ENCODE measurements at places on chromosomes 16 and 17. TPM values are rescaled to one million over a fixed set of nuclear protein-coding genes. Genes with fewer than 3 reads are reported as not detected.

Gene KRT23
- not detected for total RNA-seq

Gene PIP4K2B
- total RNA-seq, result 48.5 TPM

Gene DRC3
- total RNA-seq, result 5.0 TPM

Gene GPR142
- total RNA-seq, result not detected

Gene CSHL1
- not detected for total RNA-seq

Gene DHRS7C
- total RNA-seq, result not detected

Gene EME1
- 21.7 TPM for total RNA-seq

Gene TNFRSF17
- total RNA-seq, result not detected

Gene TMEM235
- not detected for total RNA-seq

Gene HOXB3
- total RNA-seq, result 4.5 TPM

DNA sequence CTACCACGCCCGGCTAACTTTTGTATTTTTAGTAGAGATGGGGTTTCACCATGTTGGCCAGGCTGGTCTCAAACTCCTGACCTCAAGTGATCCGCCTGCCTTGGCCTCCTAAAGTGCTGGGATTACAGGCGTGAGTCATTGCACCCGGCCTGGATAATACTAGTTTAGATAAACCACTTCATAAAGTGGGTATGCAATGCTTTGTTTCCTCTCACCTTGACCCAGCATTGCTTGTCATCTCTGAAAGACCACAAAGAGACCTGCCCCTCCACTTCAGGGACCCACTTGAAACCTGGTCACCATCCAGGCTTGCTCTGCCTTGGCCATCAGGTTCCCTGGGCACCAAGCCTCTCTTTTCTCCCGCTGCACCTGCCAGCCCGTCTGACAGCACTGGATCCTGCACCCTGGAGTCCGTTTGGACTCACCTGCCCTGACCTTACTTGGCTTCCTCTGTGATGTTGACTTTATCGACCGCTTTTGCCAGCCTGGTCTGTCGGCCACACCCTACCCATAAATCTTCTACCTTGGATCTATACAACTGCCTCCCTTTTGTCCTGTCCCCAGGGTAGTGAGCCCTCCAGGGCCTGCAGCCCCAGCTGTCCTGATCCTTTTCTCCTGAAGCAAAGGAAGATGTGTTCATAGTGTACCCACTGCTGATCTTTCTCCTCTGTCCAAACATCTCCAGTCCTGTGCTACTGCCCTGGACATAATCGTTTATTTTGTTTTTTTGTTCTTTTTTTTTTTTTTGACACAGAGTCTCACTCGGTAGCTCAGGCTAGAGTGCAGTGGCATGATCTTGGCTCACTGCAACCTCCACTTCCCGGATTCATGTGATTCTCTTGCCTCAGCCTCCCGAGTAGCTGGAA, 12.7 kb upstream of the ZG16 start:
- peak; percentile 5 for DNase-seq

- DNase-seq, result no peak
Measured at GRCh38 chr16:46721885-46722284, 26.3 kb downstream of the MYLK3 start.

DNA sequence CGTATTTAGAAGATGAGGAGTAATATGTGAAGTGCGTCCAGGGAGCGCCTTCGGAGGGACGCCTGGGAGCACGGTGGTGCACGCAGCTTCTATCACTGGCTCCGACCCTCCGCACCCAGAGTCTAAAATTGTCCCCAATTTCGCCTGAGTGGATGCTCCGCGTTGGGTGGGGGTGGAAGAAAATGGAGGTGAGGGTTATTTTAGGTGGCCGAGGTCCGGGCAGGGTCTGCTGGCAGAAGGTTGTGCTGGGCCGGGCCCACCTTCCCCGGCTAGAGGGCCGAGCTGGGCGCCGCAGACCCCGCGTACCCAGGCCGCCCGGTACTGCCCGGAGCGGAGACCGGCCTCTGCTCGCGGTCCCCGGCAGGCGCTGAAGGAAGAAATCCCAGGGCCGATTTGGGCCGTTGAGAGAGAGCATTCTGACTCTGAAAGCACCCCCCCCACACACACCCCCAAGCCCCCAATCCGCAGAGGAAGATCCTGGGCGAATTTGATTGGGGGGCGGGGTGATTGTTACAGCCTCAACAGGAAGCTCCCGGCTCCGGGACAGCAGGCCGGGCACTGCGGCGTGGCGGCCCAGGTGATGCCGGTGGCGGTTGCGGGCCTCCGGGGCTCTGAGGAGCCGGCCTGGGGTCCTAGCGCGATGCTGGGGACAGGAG, 3.0 kb downstream of the BAHCC1 start:
- peak; percentile 84 for DNase-seq

- no peak for DNase-seq
Measured at GRCh38 chr16:13439766-13440165, 480.2 kb upstream of the ERCC4 start.

DNA sequence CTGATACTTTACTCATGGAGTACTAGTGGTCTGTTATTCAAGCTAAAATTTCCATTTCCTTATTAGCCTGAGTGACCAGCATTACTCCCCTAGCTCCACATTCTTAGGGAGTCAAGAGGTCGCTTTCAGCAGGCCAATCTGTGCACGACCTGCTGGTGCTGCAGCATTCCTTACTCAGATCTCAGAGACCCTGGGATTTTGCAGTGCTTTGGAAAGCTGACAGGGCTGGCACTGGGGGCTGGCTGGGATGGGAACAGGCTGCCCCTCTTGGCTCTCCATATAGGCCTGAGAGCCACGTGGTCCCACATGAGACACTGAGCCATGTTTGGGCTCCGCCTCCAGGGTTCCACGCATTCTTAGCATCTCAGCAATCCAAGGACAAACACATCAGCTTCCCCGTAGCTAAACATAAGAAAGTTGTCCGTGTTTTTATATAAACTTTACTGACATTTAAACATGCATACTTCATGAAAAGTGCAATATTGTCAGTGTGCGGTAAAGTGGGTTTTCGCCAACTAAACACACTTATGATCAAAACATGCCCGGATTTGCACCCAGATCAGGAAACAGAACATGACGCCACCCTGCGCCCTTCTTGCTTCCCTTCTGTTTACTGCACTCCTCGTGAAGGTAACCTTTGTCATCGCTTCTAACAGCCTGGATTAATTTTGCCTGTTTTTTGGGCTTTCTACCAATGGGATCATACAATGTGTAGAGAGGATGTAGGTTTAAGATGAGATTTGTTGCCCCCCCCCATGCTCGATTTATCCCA, 254.5 kb upstream of the CACNG5 start:
- peak; percentile 36 for DNase-seq

GRCh38 chr17:64073771-64074703, 53.6 kb upstream of the ICAM2 start:
- no peak for DNase-seq

- no peak for DNase-seq
Measured at GRCh38 chr16:4090351-4090851, 25.8 kb downstream of the ADCY9 start.

GRCh38 chr17:72353502-72353901, 232.7 kb downstream of the SOX9 start:
- no peak for DNase-seq

GRCh38 chr16:52827456-52827855, 225.2 kb downstream of the CHD9NB start:
- no peak for DNase-seq

- no peak for DNase-seq
Measured at GRCh38 chr16:86294535-86295196, 215.7 kb upstream of the FOXF1 start.

DNA sequence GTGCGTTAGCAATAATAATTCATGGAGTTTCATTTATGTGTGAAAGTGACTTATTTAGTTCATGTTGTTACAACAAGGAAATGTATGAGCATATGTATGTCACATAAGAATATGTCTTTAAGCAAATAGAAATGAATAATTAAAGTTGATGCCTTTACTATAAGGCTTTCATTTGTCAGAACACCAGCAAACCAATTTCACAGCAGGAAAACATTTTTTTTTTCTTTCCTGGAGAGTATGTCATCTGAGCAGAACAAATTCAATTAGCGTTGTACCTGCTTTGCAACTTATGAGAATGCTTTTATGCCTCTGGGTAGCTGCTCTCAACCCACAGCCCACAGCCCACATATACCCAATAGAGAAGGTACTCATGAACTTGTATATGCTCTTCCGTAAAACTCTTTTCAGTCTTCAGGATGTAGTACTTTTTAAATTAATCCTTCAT, 26.3 kb upstream of the APOH start:
- no peak for DNase-seq

DNA sequence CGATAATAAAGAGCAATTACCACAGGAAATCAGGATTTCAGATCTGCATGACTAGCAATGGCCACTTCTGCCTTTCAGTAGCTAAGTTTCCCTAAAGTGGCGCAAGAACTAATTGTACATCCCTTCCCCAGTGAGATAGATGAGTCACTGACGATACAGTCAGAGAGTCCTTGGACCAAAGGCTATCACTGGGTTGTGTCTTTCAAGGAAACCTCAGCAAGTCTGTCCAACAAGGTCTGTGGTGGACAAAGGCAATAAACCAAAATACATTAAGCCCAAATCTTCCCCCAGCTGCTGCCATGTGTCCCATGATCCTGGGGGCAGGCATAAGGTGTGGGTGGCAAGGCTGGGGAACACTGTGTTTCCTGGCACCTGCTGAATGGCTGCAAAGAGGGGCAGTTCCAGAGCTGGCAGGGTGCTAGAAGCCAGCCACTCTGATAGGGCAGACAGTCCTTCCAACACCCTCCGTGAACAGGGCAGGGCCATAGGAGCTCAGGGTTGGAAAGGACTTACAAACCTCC, 20.5 kb upstream of the MTMR4 start:
- no peak for DNase-seq

DNA sequence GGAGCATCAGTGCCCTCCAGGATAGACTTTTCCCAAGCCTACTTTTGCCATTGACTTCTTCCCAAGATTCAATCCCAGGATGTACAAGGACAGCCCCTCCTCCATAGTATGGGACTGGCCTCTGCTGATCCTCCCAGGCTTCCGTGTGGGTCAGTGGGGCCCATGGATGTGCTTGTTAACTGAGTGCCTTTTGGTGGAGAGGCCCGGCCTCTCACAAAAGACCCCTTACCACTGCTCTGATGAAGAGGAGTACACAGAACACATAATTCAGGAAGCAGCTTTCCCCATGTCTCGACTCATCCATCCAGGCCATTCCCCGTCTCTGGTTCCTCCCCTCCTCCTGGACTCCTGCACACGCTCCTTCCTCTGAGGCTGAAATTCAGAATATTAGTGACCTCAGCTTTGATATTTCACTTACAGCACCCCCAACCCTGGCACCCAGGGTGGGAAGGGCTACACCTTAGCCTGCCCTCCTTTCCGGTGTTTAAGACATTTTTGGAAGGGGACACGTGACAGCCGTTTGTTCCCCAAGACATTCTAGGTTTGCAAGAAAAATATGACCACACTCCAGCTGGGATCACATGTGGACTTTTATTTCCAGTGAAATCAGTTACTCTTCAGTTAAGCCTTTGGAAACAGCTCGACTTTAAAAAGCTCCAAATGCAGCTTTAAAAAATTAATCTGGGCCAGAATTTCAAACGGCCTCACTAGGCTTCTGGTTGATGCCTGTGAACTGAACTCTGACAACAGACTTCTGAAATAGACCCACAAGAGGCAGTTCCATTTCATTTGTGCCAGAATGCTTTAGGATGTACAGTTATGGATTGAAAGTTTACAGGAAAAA, 9.7 kb upstream of the CYLD start:
- DNase-seq, result no peak

DNA sequence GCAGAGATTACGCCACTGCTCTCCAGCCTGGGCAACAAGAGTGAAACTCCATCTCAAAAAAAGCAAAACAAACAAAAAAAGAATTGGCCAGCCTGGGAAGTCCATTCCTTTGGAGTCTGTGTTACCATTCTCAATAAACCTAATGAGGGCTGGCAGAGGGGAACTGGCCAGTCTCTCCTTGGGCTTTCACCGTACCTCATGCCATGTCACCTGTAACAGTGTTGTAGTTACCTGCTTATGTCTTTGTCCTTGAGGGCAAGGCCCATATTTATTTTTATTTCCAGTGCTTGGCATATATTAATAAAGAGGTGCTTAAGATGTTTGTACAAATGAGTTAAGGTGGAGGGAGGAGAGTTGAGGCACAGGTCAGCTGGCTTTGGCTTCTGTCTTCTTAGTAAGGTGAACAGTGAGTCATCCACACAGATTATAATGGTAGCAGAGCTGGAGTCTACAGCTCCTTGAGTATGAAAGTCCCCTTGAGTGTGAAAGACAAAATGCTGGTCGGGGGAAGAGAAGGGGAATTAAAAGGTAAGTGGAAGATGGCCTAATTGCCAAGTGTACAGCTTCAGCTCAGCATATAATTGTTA, 8.4 kb downstream of the C1QBP start:
- no peak for DNase-seq

- no peak for DNase-seq
Measured at GRCh38 chr16:72940886-72941285, 107.0 kb downstream of the ZFHX3 start.

- DNase-seq, result no peak
Measured at GRCh38 chr17:58504826-58505351, 9.5 kb downstream of the MTMR4 start.

DNA sequence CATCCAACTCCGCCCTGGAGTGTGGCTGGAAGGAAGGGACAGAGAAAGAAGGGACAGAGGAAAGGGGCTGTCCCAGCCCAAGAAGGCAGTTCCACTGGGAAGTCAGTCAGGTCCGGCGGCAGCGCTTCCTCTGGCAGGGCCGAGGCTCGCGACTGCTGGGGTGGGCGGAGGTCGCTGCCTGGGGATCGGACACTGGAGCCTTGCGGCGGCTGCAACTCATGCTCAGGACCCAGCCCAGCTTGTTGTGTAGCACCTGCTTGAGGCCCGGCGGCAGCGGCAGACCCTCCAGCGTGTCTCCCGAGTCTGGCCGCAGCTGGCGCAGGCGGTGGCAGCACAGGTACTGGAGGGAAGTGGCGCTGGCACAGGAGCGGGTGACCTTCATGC, 4.0 kb upstream of the MRPS34 start:
- DNase-seq, result no peak

DNA sequence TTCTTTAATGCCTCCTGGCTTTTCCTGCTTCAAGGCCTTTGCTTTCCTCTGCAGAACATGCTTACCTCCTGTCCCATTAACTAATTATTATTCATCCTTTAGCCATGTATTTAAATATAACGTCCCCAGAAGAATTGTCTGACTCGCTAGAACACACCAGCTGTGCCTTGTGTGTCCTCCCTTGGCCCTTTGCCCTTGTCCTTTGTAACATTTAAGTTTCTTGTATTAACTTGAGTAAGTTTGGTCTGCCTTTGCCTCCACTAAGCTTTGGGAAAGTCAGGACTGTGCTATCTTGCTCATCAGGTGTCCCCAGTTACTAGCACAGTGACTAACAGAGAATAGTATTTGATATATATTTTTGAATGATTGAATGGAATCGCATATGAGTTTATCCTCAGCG, 29.6 kb upstream of the ABCA9 start:
- no peak for DNase-seq

All from H7 (cell line).